ENCODE measurements at places on chromosomes 3 and 15.

GRCh38 chr15:36066757-36067156, 512.7 kb upstream of the CDIN1 start:
- DNase-seq: no peak

DNA sequence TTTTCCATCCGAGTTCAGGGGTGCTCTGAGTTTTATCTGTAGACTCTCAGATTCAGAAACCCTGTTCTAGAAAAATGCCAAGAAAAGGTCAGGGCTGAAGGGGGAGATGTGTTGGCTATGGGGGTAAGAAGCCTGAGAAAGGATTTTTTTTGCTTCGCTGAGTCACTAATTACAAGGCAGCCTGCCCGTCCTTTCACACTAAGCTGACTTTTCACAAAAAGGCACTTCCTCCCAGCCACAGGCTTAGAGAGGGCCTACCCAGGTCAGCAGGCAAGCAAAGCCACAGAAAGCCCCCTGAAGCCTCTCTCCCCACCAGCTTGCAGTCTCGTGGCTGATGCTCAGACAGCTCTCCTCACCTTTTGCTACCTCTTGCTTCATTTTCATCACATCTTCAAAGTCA, 192.6 kb upstream of the PRICKLE2 start:
- no peak for DNase-seq

DNA sequence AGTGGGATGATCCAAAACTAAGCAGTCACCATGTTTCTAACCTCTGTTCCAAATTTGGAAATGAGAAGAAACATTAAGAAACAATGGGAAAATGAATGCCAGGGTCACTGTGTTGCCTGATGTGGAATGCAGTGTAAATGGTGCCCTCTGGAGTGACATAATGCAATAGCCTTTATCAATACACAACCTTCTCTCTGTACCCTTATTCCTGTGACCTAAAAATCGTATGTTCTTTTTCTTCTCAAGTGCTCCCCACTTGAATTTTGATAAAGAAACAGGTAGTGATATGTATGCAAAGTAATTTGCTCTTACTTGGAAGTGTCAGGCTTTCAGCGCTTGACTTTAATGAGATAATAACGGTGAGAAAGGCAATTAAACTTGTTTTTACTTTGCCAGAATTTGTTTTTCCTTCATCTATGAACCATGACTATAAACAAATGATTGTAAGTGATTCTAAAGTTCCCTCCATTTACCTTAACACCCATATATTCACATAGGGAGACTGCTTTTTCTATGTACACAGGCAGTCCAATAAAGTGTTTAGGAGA, 145.8 kb upstream of the THRB start:
- no peak for DNase-seq

GRCh38 chr3:116161575-116162525, 283.4 kb downstream of the LSAMP start:
- no peak for DNase-seq

- no peak for DNase-seq
Measured at GRCh38 chr15:67097930-67098740, 32.7 kb downstream of the SMAD3 start.

DNA sequence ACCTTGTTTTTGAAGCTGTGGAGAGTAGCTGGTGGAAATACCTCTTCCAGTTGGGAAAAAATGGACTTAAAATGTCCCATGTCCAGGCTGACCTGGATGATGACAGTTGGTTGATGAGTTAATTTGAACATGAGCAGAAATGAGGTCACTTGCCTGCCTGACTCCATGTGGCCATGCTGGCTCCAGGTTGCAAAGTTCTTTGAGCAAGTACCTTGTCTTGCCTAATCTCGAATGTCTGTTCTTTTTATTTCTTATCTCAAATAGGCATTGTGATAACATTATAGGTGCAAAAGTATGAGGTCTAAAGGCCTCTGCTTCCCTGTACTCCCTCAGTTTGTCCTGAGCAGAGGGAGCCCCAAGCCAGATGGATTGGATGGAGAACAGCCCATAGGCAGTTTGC, 9.0 kb downstream of the MAPKBP1 start:
- DNase-seq: no peak

GRCh38 chr3:33644582-33644981, 73.5 kb downstream of the CLASP2 start:
- no peak for DNase-seq

DNA sequence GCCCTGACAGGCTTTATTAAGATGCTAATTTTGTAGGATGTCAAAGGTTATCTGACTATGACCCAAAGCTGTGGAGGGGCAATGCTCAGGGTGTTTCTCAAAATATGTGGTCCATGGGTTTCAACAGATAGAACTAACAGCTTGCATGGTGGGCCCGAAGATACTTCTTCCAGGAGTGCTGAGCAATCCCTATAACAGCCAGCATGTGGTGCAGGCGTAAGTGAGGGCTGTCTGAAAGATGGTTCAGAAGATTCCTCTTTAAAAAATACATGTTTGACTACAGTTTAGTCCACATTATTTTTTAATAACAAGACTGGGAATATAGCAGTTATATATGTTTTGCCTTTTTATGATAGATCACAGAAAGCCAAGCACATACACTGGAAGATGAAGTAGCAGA, 7.6 kb downstream of the SCG3 start:
- no peak for DNase-seq

GRCh38 chr15:90435652-90436337, 47.8 kb downstream of the IQGAP1 start:
- DNase-seq: no peak

DNA sequence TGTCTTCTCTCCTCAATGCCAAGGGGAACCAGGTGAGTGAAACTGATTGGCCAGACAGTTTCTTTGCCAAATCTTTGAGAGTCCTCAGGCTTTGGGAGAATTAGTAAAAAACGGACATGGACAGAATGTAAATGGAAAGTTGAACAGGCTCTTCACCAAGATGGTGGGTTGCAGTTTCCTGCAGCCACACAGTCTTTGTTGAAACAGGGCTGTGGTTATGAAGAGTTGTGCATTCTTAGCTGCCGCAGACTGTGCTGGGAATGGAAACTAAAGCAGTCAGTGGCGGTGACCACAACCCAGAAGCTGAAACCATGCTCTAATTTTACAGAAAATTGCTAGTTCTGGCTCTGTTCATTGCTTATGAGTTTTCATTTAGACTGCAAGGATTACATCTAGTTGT, 42.1 kb upstream of the TASOR start:
- no peak for DNase-seq

- DNase-seq: no peak
Measured at GRCh38 chr3:64575211-64575844, 112.5 kb downstream of the ADAMTS9 start.

DNA sequence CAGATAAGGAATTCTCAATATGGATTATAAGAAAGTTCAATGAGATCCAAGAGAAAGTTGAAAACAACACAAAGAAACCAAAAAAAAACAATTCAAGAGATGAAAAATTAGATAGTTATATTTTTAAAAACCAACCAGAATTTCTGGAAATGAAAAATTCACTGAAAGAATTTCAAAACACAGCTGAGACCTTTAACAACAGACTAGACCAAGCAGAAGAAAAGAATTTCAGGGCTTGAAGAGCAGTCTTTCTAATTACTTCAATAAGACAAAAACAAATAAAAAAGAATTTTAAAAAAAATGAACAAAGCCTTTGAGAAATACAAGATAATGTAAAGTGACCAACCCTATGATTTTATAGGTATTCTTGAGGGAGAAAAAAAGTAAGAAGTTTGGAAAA, 155.4 kb downstream of the ZMAT3 start:
- DNase-seq: no peak

DNA sequence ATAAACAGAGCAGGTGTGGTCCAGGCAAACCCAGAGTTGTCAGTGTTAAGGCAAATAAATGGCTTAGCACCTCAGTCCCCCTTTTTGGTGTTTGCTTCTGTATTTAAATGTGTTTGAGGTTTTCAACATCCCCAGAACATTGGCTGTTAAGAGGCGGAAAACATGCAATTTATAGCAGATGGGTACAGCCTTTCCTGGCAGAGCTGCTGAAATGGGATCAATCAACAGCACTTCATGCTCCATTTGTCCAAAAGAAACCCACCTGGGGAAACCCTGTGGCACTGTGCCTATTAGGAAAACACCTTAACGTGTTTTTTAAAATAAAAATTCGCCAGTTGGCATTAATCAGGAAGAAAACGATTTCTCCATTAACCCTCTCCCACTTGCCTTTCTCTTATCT, 135.4 kb downstream of the MCTP2 start:
- no peak for DNase-seq

- DNase-seq: no peak
Measured at GRCh38 chr3:74711913-74712512, 97.6 kb upstream of the CNTN3 start.

- no peak for DNase-seq
Measured at GRCh38 chr3:149705416-149705815, 46.9 kb downstream of the COMMD2 start.

DNA sequence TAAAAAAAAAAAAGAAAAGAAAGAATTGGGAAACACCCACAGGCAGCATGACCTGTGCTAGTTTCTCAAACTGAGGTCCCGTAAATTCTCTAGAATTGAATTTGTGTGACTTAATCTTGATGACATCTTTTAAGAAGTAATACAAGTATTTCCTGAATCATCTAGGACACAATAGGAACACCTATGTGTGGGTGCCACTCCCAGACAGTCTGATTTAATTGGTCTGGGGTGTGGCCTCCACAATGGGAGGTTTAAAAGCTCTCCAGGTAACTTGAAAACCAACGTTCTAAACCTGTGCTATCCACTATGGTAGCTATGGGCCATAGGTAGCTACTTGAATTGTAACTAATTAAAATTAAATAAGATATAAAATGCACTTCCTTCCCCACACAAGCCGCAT, 28.1 kb downstream of the CFAP92 start:
- no peak for DNase-seq

DNA sequence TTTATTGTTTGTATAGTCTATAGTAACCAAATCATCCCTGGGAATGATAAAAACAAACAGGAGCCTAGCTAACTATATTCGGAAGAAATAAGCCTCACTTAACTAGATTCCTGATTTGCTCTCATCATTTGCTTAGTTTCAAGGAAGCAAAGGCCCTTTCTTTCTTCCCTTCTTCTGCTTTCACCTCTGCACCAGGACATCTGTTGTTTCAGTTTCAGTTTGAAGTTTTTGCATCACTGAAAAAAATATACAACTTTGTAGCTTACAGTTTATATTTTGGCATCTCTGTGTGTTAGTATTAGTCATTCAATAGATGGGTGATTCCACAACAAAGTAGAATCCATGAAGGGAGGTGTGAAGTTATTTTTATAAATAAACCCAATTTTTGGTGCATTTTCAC, 113.6 kb upstream of the SNTN start:
- DNase-seq: no peak

- DNase-seq: no peak
Measured at GRCh38 chr15:23835953-23836352, 148.8 kb upstream of the NDN start.

- no peak for DNase-seq
Measured at GRCh38 chr3:191047930-191048329, 151.1 kb upstream of the OSTN start.

DNA sequence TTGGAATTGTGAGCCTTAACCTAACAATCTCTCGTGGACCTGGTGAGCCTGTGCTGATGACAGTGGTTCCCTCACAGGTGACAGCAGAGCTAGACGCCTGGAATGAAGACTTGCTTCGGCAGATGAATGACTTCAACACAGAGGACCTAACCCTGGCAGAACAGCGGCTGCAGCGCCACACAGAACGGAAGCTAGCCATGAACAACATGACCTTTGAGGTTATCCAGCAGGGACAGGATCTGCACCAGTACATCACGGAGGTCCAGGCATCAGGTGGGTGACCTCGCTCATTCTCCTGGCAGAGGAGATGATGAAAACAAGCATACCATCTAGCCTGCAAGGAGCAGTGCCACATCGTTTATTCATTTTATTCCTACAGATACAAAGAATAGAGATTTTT, 316.9 kb upstream of the UMPS start:
- no peak for DNase-seq

- DNase-seq: no peak
Measured at GRCh38 chr15:38061856-38062649, 127.6 kb downstream of the TMCO5A start.

DNA sequence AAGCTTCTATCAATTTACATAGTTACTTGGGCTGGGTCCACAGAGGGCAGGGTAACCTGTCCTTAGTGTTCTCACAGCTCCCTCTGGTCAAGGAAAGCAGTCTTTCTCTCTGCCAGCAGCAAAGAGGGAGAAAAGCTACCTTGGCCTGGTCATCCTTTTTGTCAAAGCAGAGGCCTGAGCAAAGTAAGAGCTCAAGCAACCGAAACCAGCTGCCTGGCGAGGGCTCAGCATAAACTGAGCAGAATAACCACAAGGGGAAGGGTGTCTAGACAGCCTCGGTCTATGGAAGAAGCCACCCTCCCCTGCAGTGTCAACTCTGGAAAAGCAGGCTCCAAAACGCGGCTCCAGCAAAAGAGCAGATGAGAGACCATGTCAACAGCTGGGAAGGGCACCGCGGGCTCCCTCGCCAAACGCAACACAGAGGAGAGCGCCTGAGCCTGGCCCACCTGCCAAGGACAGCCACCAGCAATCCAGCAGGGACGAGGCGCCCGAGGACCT, 17.4 kb downstream of the LRIG1 start:
- DNase-seq: no peak

GRCh38 chr3:50373146-50374051, 14.1 kb upstream of the TMEM115 start:
- no peak for DNase-seq

- no peak for DNase-seq
Measured at GRCh38 chr15:49452595-49452994, 29.6 kb downstream of the FGF7 start.
